ENCODE measurements at places on chromosomes 16 and 17. TPM values are rescaled to one million over a fixed set of nuclear protein-coding genes. Genes with fewer than 3 reads are reported as not detected.

DNA sequence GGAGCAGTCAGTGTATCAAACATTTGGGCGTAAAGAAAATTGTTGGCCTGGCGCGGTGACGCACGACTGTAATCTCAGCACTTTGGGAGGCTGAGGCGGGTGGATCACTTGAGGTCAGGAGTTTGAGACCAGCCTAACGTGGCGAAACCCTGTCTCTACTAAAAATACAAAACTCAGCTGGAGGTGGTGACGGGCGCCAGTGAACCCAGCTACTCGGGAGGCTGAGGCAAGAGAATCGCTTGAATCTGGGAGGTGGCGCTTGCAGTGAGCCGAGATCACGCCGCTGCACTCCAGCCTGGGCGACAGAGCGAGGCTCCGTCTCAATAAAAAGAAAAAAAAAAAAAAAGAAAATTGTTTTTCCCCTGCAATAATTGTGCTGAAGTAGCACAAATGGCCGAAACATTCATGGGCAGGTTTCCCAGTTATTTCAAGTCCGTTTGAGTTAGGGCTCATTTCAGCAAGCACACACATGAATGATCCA is 1.4 kb downstream of the GCSH start:
- no peak for DNase-seq

GRCh38 chr16:65388592-65388991 is 266.7 kb upstream of the CDH11 start:
- no peak for DNase-seq

- no peak for DNase-seq
These were observed at the start of gene PPP1R1B for GRCh38 chr17:39626171-39627046. Gene PPP1R1B, plus strand, starts transcription at chr17:39626952. Its CDS starts 441 bp downstream, at chr17:39627393.

- DNase-seq, result peak; percentile 74
These were observed at the start of gene MYCBPAP for GRCh38 chr17:50507871-50508572. Gene MYCBPAP, plus strand, starts transcription at chr17:50508439. Its CDS starts 236 bp downstream, at chr17:50508675.

GRCh38 chr16:24054741-24055491 is 201.2 kb upstream of the CACNG3 start:
- DNase-seq, result no peak

DNA sequence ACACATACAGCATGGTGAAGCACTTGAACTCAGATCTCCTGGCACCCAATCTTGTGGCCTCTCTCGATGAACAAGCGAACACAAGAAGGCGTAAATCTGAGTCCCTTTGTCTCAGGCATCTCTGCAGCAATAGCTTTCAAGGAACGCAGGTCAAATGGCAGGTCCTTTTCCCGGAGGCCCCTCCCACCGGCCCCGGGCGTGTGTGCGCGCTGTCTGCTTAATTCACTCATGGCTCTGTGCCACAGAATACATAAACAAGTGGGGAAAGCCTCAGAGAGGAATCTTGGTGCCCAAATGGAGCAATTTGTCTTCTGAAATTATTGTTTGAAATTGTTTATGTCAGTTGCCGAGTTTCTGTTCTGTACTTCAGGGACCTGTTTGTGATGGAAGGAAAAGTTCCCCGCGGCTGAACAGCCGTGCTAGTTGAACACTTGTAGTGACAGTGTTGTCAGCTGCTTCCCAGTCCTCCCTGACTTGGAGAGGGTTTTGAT is 14.8 kb downstream of the MYOCD start:
- DNase-seq, result no peak

DNA sequence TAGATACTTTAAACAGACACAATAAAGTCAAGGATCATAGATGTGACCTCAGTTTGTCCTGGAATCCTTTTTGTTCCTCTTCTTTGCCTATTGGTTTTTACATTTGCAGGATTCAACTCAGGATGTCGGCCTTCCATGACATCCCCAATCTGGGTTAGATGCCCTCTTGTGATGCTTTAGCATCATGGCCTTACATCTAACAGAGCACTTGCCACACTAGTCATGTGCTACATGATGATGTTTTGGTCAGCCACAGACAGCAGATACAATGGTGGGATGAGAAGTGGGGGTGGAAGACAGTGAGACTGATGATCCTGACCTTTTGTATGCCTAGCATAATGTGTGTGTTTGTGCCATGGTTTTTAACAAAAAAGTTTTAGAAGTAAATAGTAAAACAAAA is 1.8 kb upstream of the SYNRG start:
- DNase-seq, result no peak

GRCh38 chr17:31274252-31274651 is 22.8 kb downstream of the OMG start:
- peak; percentile 46 for DNase-seq

GRCh38 chr17:12114686-12115418 is 94.2 kb downstream of the MAP2K4 start:
- DNase-seq, result no peak

GRCh38 chr16:56203052-56203451 is 11.8 kb downstream of the GNAO1 start:
- no peak for DNase-seq

DNA sequence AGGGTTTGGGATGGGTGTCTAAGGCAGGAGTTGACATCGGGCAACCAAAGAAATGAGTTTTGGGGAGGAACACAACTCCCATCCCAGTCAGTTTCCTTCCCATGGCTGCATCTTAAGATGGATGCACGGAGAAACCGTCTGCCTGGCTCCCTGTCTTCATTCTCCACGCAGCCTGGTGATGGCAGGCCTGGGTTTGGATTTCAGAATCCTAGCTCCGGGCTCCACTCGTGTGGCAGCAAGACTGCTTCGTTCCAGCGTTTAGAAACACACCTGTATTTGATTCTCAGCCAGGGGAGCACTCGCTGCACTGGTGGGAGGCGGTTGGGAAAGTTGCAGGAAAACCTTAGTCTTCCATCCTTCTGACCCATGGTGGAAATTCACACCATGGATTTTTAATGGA is 141.1 kb downstream of the RAB11FIP4 start:
- no peak for DNase-seq

- DNase-seq, result no peak
These were observed 11.4 kb upstream of the SPACA3 start for GRCh38 chr17:32980230-32980629.

- no peak for DNase-seq
These were observed 4.7 kb downstream of the ZNF764 start for GRCh38 chr16:30553393-30553899.

GRCh38 chr17:53336281-53336680 is 486.4 kb upstream of the KIF2B start:
- DNase-seq, result no peak

GRCh38 chr17:81052199-81052997 is 17.4 kb downstream of the BAIAP2 start:
- DNase-seq, result no peak

DNA sequence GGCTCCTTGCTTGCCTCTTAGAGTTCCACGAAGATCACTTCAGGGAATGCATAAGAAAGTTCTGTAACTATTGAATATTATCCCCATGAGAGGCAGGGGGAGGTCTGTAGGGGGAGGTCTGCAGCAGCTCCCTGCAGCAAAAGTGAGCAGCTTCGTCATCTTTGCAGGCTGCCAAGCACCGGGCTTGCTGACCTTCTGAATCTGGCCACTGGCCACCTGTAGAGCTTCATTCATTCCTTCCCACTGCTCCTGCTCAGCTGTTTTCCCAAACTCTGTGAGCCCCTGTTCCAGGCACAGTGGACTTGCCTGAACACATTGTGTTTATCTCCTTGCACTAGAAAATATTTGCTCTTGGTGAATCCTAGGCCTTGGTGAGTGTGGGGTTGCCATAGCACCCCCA is 443.3 kb downstream of the HAPSTR1 start:
- DNase-seq, result no peak

DNA sequence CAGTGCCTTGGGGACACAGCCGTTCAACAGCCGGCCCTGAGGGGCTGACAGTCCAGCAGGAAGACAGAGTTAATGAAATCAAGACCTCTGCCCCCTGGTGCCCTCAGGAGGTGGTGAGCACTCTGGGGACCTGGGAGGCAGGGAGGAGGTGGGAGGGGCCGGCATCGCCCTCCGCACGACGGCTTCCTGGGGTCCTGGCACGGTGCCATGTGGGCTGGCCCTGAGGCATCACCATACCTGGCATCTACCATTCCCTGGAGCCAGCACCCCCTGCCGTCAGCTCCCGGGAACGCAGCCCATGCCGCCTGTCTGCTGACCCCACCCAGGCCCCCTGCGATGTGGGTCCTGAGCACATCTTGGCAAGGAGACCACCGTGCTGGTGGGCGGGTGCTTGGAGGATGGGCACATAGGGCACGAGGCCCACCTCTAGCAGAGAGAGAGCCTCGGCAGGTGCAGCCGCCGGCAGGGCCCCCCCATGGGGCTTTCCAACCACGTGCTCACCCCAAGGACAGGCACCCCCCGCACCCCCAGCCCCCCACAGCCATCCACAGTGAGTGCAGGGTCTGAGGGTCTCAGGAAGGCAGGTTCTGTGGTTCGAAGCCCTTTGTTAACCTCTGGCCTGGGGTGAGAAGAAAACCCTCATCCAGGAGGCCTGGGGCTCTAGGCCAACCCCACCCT is 52.5 kb downstream of the ZFPM1 start:
- DNase-seq, result no peak

- peak; percentile 32 for DNase-seq
These were observed 50.9 kb downstream of the LDHD start for GRCh38 chr16:75065521-75066149.

GRCh38 chr17:82745524-82745923 is 6.3 kb upstream of the TBCD start:
- DNase-seq, result no peak

- no peak for DNase-seq
These were observed at the start of gene CCDC92B for GRCh38 chr17:2749058-2749783. Gene CCDC92B, minus strand, starts transcription at chr17:2749652. Its CDS starts 14,507 bp downstream, at chr17:2735145.

- no peak for DNase-seq
These were observed 26.3 kb downstream of the AARSD1 start for GRCh38 chr17:42937712-42938596.

DNA sequence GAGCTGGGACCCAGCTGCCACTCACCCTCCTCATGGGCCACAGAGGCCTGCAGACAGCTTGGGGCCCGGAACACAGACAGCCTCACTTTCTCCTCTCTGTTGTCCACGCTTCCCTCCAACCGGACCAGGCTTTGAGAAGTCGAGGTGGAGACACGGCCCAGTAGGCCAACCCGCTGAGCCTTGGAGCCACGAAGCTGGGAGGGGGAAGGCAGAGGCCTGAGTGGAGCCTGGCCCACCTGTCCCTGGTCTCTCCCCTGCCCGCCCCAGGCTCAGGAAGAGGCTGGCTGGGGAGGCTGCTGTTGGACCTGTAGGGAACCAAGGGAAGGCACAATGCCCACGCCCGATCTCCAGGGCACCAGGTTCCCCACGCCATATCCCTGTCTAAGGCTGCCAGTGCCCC is 48.1 kb downstream of the RMI2 start:
- no peak for DNase-seq

DNA sequence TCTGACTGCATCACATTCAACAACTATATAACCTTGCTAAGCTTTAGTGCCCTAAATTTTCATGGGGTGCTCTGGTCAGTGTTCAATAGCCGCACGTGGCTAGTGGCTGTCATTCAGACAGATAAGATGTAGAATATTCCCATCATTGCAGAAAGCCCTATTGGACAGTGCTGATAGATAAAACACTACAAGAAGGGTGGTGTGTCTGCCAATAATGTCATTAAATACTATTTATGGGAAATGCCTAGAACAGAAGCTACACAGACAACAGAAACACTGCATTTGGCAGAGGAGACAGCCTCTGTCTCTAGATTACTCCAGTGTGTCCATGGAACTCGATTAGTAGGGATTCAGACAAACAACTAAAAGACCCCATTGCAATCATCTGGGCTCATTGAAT is 28.4 kb upstream of the PMP22 start:
- DNase-seq, result no peak

- DNase-seq, result no peak
These were observed 15.7 kb upstream of the SLC35B1 start for GRCh38 chr17:49723423-49723822.

- no peak for DNase-seq
These were observed 4.7 kb downstream of the KRABD2 start for GRCh38 chr17:8371786-8372185.

GRCh38 chr17:12731839-12732238 is 57.5 kb upstream of the ARHGAP44 start:
- no peak for DNase-seq

GRCh38 chr17:21269394-21269793 is 15.1 kb upstream of the MAP2K3 start:
- DNase-seq, result no peak

GRCh38 chr16:12988071-12988470 is 86.7 kb downstream of the SHISA9 start:
- DNase-seq, result no peak

GRCh38 chr16:23941963-23942564 is 106.3 kb downstream of the PRKCB start:
- no peak for DNase-seq

GRCh38 chr16:52552643-52553042 is 5.7 kb upstream of the TOX3 start:
- DNase-seq, result no peak

Gene HOXB3
- total RNA-seq, result 7.8 TPM

Gene CCL15
- total RNA-seq, result not detected

Gene MPV17L
- 13.5 TPM for total RNA-seq

Gene PROCA1
- 9.4 TPM for total RNA-seq

Gene KCNH4
- 0.51 TPM for total RNA-seq

Gene CMC2
- total RNA-seq, result 153 TPM

Gene FOXO3B
- total RNA-seq, result 11.3 TPM

Gene CFAP119
- 13.2 TPM for total RNA-seq

Gene KRTAP4-9
- total RNA-seq, result not detected

Gene FBXO39
- total RNA-seq, result 3.6 TPM

Gene TLCD2
- total RNA-seq, result 2.3 TPM

Gene MEIOC
- total RNA-seq, result not detected

Gene RASL10B
- 5.4 TPM for total RNA-seq

Gene DYNLRB2
- 4.6 TPM for total RNA-seq

Gene EMP2
- total RNA-seq, result 87.2 TPM

Measured in prostate gland (tissue), 2 donors.